Tongue (tissue), 3 donors: ENCODE measurements at places on chromosomes 1 and 21.

DNA sequence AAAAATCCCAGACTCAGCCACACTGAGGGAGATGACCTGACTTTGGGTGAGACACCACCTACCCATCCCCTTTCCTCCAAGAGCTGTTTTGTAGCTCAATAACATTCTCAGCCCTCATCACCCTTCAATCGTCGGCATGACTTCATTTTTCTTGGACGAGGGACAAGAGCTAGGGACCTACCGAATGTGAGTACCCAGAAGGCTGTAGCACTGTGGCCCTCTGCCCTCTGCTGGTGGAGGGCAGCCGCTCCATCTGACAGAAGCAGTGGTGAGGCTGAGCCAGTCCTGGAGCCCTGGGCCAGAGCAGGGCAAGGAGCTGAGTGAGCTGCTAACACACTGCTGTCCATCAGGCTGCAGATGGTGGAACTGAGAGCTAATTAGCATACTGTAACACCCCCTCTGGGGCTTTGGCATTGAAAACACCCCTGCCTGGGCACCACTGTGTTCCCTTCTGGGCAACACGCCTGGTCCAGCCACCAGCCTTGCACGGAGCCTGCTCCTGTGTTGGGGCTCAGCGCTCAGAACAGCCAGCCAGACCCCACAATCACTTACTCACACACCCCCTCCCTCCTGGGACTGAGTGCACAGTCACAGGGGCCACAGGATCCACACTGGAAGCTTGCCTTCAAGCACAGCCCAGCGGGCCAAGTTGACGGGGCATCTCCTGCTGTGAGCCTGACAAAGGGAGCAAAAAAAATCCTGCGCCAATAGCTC, 18.3 kb upstream of the ALPL start:
- DNase-seq = no peak

GRCh38 chr1:3868464-3869006, 11.3 kb downstream of the DFFB start:
- DNase-seq = no peak

DNA sequence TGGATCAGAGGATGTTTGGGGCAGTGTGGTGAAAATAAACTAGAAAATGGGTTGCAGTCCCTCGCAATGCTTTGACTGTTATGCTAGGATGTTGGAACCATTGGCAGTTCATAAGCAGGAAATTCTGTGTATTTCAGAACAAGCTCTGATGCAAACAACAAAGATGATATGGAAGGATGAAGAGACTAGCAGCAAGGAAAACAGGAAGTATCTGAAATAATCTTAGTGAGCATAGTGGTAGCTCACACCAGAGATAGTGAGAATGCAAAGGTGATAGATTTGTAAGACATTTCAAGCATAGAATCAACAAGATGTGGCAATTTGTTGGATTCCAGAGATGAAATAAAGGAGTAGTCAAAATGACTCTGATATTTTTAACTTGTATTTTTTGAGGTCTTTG, 11.1 kb upstream of the RCC1 start:
- no peak for DNase-seq

DNA sequence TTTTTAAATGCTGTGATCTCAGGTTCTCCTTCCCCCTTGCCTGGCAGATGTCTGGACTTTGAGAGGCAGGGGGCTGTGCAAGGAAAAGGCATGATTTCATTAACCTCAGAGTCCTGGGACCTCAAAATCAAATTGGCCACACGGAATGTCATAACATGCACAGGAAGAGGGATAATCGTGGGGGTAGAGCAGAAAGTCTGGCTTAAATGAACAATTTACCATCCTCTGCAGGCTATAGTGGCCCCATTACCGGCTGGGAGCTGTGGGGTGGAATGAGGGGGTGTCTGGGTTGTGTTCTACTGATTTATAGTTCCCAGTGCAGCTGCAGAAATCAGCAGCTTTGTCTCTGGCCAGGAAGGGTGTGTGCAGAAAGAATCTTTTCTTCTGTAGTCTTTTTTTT, 10.8 kb downstream of the OPRD1 start:
- DNase-seq = no peak

GRCh38 chr1:119308130-119308700, 60.4 kb upstream of the HAO2 start:
- DNase-seq = no peak

- no peak for DNase-seq
Measured at GRCh38 chr1:194233069-194233468, 1046.7 kb upstream of the B3GALT2 start.

DNA sequence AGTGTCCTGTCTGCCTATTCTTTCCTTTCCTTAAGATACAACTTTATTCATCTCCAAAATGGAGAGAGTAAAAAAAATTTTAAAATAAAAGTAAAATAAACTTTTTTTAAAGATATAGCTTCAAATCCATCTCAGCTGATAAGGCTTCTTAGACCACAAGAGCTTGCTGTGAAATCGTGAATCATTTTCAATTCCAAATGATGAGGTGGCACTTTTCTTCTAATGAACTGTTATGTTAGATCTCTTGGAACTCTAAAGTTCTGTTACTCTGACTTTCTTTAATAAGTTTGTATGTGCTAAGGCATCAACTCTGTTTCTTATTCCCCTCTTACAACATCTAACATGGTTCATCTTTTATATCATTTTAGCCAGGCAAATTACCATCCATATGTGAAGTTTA, 4.5 kb downstream of the SH3GLB1 start:
- DNase-seq = no peak

- DNase-seq = no peak
Measured at GRCh38 chr1:205266611-205267305, 39.0 kb downstream of the TMCC2 start.

- no peak for DNase-seq
Measured at GRCh38 chr1:169604781-169605560, 18.7 kb upstream of the F5 start.

- DNase-seq = no peak
Measured at GRCh38 chr1:50105433-50105832, 3.3 kb upstream of the ELAVL4 start.

DNA sequence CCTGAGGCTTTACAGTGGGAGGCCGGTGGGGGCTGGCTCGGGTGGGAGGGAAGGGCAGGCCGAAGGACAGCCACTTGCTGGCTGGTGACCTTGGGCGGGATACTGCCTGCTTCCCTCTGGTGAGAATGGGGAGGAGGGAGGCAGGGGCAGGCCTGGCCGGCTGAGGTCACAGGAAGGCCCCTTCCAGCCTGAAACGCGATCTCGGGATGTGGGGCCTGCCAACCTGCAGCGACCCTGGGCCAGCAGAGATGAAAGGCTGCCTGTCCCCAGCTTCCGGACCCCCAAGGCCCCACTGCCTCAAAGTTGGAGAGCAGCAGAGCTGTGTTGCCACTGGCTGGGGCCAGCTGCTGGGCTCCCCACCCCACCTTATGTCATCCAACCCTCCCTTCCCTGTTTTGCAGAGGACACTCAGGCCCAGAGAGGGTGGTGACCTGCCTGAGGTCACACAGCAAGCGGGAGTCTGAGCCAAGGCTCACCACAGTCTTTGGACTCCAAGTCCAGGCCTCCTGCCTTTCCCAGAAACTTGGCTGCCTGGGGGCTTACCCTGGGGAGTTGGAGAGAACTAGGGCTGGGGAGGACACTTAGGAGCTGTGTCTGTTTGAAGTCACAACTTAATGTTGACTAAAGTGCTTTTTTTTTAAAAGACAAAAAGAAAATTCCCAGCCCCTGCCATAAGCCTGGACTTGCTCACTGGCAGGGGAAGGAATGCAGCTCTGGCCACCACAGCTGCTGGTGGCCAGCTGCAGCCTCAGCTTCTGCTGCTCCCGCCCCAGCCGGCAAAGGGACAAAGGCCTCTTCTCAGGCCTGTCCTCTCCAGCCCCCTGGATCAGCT, 14.8 kb upstream of the WASF2 start:
- peak; percentile 94 for DNase-seq

GRCh38 chr1:178784131-178784536, 59.1 kb downstream of the RALGPS2 start:
- no peak for DNase-seq

DNA sequence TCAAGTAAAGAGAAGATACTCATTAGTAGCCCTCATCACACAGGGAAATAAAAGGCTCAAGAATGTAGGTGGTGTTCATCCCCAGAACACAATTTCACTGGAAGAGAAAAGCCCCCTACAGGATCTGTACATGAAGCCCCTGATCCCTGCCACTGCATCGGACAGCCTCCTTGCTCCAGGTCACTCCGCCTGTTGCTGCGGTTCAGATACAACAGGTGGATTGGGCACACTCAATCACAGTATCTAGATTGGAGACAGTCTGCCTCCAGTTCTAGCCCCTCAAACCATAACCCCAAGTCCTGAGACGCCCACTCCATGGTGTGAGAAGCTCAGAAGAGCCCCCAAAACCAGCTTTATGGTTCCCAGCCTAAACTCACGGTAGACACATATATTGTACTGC, 1.1 kb downstream of the SLAMF9 start:
- no peak for DNase-seq

DNA sequence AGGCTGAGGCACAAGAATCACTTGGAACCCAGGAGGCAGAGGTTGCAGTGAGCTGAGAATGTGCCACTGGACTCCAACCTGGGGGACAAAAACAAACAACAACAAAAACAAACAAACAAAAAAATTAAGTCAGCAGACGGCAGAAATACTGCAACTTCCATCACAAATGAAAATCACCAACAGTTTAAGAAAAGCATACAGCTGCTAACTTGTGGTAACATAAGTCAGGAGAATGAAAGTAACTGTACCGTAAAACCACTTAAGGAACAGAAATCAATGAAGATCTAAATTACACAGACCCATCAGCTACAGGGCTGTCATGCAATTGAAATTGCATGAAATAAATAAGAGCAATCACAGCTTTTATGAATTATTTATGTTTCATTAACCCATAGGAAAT, 25.0 kb downstream of the MCOLN2 start:
- no peak for DNase-seq

DNA sequence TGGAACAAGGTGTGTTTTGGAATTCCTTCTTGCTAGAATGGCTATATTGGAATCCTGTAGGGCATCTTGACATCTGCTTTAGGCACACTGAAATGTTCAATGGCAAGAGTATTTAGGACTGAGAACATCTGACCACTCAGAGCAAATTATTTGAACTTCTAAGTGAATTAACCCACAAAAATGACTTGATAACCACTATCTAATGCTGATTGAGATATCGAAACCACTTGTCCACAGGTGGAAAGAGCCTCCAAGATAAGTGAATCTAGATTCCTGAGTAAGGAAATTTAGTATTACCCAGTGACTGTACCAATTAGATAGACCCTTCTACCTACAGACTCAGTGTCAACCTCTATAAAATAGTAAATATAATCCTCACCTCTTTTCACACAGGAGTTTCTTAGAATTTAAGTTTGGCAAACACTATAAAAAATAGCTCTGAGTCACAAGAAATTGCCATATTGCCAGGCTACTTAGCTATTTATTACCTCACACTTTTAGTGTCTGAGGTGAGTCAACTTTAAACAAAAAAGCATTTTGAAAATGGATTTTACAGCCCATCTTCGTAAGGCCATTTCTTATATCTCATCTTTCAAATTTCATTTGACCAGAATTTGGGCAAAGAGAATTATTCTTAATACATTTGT, 421.8 kb downstream of the PTBP2 start:
- no peak for DNase-seq

DNA sequence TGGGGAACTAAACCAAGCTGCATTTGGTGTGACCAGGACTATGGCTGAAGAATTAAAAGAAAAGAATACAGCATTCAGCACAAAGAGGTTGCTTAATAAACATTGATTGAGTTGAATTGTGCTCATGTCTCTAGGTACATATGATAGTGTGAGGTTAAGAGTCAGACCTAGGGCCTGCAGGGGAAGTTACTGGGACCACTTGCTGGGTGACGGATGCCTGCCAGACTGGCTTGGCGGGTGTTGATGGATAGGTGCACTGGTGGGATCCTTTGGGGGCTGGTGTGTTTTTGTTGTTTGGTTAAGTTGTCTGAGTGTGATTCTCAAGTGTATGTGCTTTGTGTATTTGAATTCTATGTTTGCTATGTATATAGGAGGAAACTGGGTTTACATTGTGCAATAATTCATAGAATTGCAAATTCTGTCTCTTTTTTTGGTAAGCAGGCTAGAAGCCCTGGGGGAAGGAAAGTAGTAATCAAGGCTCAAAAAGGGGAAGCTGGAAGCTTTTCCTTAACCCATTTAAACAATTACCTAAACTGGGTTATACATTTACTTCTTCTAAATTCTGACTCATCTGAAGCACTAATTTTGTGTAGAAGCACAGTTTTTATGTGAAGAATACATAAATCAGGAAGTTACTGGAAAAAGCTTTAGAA, 1.8 kb downstream of the CD101 start:
- no peak for DNase-seq

DNA sequence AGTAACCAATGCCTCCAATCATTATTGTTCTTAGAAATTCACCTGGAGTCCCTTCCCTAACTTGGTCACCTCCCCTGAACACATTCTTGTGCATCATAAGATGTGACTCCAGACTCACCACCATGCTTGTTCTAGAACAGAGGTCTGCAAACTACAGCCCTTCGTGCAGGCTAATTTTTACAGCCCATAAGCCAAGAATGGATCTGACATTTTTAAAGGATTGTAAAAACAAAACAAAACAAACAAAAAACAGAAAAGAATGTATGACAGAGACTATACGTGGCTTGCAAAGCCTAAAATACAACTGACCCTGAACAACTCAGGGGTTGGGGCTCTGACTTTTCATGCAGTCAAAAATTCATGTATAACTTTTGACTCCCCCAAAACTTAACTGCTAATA, 6.2 kb upstream of the HIVEP3 start:
- no peak for DNase-seq

GRCh38 chr1:192703283-192704206, 67.6 kb downstream of the RGS13 start:
- DNase-seq = no peak

DNA sequence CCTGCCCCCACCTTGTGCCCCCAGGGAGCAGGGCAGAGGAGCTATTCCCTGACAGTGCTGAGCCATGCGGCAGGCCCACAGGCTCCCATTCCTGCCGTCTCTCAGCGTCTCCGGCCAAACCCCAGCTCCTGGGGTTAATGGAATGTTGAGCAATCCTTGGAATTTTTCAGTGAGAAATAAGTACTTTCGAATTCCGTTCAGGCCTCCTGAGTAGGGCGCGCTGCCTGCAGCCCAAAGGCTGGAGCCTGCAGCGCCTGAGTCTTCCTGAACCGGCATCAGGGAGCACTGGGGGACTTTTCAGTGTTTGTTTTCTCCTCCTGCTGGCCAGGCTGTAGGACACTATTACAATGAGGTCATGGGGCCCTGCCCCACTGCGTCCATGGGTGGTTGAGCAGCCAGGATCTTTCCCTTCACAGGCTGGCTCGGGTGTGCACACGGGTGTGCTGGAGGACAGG, 33.3 kb upstream of the CSF1 start:
- peak; percentile 64 for DNase-seq

- no peak for DNase-seq
Measured at GRCh38 chr1:44531785-44532566, 126.9 kb downstream of the RNF220 start.

DNA sequence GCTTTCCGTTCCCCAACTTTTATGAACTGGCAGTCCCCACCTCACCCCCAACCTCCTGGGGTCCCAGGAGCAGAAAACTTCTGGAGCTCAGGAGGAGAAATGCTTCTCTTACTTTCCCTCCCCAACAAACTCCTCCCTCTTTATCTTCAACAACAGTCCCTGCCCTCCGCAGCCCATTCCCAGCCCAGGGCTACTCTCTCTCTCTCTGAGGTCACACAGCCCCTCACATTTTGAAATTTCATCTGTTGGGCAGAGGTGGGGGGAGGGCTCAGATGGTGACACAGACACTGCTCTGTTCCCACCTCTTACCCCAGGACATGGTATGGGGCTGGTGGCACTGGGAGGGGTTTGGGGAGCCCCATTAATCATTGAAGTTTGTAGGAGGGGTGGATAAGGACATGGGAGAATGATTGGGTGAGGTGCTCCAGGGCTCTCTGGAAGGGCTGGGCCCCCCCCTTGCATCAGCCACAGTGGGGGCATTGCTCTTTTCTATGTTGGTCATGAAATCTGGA, 6.0 kb downstream of the PIK3CD start:
- DNase-seq = no peak
